ENCODE measurements at places on chromosomes 5 and 9. TPM values are rescaled to one million over a fixed set of nuclear protein-coding genes. Genes with fewer than 3 reads are reported as not detected.

MARCOL gene
- total RNA-seq, result not detected

DNA sequence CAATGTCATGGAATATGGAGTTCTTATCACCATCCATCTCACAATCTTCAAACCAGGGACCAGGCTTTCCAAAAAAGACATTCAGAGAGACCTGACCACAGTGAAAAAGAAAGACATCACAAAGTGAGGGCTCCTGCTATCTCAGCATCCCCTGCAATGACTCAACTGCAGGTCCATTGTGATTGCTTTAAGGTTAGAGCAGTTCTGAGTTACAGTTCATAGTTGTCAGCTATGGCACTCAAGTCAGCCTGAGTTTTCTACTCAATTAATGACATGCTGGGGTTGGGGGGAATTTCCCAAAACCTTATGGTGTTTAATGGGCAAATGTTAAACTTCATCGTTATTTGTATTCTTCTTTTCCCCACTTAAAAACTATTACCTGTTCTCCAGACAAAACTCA lies 58.9 kb downstream of the CEMIP2 start:
- no peak for DNase-seq
- H3K27me3 ChIP-seq, result no peaks in the 10 kb centered on the region
- peaks cover 17% of the 10 kb centered on the region for H3K4me1 ChIP-seq
- H3K27ac ChIP-seq, result no peak overlapping the region

GRCh38 chr9:37574241-37574721 lies 1.9 kb downstream of the FBXO10 start:
- DNase-seq, result no peak
- H3K36me3 ChIP-seq, result no peaks in the 10 kb centered on the region
- H3K27ac ChIP-seq, result peak overlapping the region; percentile 90
- no peaks in the 10 kb centered on the region for H3K27me3 ChIP-seq
- H3K4me1 ChIP-seq, result peaks cover 31% of the 10 kb centered on the region

- no peak overlapping the region for H3K27ac ChIP-seq
- H3K4me1 ChIP-seq, result no peaks in the 10 kb centered on the region
- no peak for DNase-seq
Measured at GRCh38 chr5:173808079-173808808, 79.9 kb upstream of the CPEB4 start.

DNA sequence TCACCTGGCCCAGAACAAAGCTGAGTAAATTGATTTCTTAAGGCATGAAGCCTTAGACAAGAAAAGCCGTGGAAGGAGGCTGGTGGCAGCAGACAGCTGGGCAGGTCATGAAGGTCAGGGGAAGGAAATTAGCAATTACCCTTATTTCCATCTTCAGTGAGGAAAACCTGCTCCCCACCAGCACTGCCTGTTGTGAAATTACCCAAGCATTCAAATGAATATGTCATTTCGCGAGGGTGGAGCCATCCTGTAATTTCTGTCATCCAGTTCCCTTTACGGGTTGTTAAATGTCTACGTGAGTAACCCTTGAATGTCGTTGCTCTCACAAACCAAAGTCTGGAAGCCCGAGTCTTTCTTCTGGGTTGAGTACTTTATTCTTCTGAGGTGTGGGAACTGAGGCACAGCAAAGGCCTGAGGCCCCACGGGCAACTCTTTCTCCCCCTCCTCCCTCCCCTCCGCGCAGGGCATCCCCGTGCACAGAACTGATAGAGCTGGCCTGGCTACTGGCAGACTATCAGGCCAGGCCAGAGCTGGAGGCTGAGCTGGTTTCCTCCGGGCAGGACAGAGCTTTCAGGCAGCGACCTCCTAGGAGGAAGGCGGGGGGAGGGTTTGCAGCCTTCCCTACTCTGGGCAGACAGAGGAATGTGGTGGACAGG lies 22.0 kb upstream of the AK3 start:
- peaks cover 19% of the 10 kb centered on the region for H3K4me1 ChIP-seq
- peaks cover 5% of the 10 kb centered on the region for H3K27me3 ChIP-seq
- peak overlapping the region; percentile 48 for H3K4me3 ChIP-seq
- peak overlapping the region; percentile 51 for H3K27ac ChIP-seq
- H3K36me3 ChIP-seq, result no peaks in the 10 kb centered on the region
- DNase-seq, result no peak

- peaks cover 70% of the 10 kb centered on the region for H3K36me3 ChIP-seq
- no peaks in the 10 kb centered on the region for H3K27me3 ChIP-seq
- H3K4me3 ChIP-seq, result no peak overlapping the region
- no peak overlapping the region for H3K27ac ChIP-seq
- no peak for DNase-seq
- H3K4me1 ChIP-seq, result no peaks in the 10 kb centered on the region
Measured at GRCh38 chr9:37859043-37859442, 44.9 kb downstream of the SLC25A51 start.

GRCh38 chr9:87503927-87504326 lies 6.3 kb downstream of the DAPK1 start:
- H3K4me3 ChIP-seq, result no peak overlapping the region
- no peak for DNase-seq
- H3K4me1 ChIP-seq, result peaks cover under 1% of the 10 kb centered on the region
- H3K27ac ChIP-seq, result no peak overlapping the region
- peaks cover 4% of the 10 kb centered on the region for H3K27me3 ChIP-seq
- H3K36me3 ChIP-seq, result no peaks in the 10 kb centered on the region
